ENCODE measurements at places on chromosomes 4 and X.

GRCh38 chr4:82601242-82602015 is 39.6 kb upstream of the TMEM150C start:
- no peak for DNase-seq

GRCh38 chr4:137614491-137614890 is 82.2 kb upstream of the PCDH18 start:
- DNase-seq, result no peak

- DNase-seq, result no peak
These were observed 129.1 kb upstream of the AFF2 start for GRCh38 chrX:148371291-148371690.

DNA sequence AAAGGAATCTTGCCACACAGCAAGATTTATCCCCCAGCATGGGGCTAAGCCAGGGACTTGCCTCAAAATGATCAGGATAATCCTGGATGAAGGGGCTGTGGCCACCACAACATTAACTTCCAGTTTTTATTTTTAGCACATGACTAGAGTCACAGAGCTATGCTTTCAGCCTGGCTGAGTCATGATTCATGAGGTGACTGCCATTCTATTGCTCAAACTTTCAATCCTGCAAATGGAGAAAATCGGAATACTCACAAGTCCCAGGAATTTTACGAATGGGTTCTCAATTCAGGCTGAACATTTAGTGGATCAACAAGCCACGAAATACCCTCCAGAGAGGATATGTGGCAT is 70.7 kb upstream of the HPGD start:
- DNase-seq, result no peak

Data from aorta (tissue), 5 donors.